ENCODE measurements at places on chromosomes 7 and 10.

DNA sequence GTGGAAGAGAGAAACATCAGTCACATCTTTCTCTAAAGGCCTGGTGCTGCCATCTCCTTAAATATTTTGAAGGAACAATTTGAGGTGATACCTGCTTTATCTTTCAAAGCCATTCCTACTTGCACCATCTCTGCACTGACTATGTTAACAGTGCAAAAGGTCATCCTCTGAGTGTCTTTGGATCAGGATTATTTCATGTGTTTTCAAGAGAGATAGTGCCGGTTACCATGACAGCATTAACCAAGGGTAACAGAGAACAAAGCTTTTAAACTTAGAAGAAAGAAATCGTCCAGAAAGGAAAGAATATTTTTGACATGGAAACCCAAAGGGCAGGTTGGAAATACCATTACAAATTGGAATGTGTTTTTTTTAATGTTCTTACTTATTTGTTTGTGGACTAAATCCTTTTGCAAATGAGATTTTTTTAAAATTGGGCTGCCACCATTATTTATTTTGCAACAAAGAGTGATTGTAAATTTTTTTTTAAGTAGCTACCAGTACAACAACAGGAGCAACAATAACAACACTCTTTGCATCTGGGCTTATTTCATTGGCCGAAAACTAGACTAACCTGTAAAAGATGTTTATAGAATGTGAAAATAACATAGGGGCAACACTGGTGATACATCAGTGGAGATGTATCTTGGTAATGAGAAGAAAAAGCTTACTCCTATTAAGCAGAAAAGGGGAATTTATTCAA, 234.2 kb downstream of the CREB5 start:
- H3K36me3 ChIP-seq = no peaks in the 10 kb centered on the region
- no peak for DNase-seq

- H3K4me1 ChIP-seq = peaks cover 17% of the 10 kb centered on the region
- no peaks in the 10 kb centered on the region for H3K36me3 ChIP-seq
- no peaks in the 10 kb centered on the region for H3K27me3 ChIP-seq
- no peak overlapping the region for H3K4me3 ChIP-seq
- DNase-seq = no peak
These were observed 2.5 kb downstream of the ANTXRL start for GRCh38 chr10:46289209-46289810.

- DNase-seq = peak; percentile 77
- no peaks in the 10 kb centered on the region for H3K36me3 ChIP-seq
- no peak overlapping the region for H3K27ac ChIP-seq
- H3K4me3 ChIP-seq = no peak overlapping the region
- H3K4me1 ChIP-seq = peaks cover 15% of the 10 kb centered on the region
- no peaks in the 10 kb centered on the region for H3K27me3 ChIP-seq
These were observed 2.6 kb upstream of the GRIFIN start for GRCh38 chr7:2478800-2479199.

DNA sequence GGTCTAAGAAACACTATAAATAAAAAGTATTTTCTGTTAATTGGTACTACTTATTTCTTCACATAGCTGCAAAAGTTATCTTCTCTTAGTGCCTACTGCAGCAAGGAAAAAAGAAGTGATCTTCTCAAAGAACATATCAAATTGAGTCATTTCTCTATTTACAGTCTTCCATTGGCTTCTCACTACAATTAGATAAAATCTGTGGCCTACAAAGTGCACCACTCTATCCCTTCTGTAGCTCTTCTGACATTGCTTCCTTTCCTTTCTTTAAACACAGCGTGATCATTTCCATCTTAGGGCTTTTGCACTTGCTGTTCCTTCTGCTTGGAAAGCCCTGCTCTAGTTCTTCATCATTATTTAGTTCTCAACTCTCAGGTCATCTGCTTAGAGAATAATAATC, 44.7 kb downstream of the MXI1 start:
- H3K36me3 ChIP-seq = no peaks in the 10 kb centered on the region
- no peak overlapping the region for H3K27ac ChIP-seq
- no peaks in the 10 kb centered on the region for H3K4me1 ChIP-seq
- DNase-seq = no peak
- no peaks in the 10 kb centered on the region for H3K27me3 ChIP-seq

DNA sequence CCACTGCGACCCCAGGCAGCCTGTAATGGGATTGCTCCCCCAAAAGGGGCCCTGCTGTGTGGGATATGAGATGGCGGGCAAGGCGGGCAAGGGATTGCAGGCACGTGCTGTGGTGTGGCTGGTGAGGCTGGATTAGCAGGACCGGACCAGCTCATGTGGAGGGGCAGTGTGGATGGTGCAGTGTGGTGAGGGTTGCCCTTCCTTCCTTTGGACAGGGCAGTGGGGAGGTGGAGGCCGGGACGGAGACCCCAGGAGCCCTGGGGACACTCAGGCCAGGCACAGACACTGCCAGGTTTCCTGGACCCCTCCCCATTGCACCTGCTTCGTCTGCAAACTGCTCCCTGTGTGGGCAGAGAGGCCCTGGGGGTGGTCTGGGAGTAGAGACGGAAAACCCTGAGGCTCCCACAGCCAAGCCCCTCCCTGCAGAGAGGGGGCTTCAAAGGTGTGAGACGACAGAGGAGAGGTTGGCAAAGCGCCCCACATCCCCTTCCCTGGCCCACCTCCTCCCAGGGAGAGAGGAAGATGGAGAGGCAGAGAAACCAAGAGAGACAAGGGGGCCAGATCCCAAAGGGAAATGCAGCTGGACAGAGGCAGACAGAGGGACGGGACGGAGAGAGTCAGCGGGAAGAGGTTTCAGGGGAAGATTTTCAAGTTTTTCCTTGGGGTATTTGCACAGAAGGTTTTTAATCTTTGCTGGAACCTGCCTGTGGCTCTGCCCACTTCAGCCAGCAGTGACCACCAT, 89.2 kb downstream of the MICALL2 start:
- H3K27ac ChIP-seq = no peak overlapping the region
- no peaks in the 10 kb centered on the region for H3K36me3 ChIP-seq
- peaks cover 6% of the 10 kb centered on the region for H3K4me1 ChIP-seq
- H3K27me3 ChIP-seq = peaks cover 31% of the 10 kb centered on the region
- H3K4me3 ChIP-seq = no peak overlapping the region
- peak; percentile 38 for DNase-seq
